ENCODE measurements at places on chromosomes 6 and 20. TPM values are rescaled to one million over a fixed set of nuclear protein-coding genes. Genes with fewer than 3 reads are reported as not detected.

The SRMS gene
- not detected for total RNA-seq

The SALL4 gene
- 65.4 TPM for total RNA-seq

The GPLD1 gene
- 1.2 TPM for total RNA-seq

DNA sequence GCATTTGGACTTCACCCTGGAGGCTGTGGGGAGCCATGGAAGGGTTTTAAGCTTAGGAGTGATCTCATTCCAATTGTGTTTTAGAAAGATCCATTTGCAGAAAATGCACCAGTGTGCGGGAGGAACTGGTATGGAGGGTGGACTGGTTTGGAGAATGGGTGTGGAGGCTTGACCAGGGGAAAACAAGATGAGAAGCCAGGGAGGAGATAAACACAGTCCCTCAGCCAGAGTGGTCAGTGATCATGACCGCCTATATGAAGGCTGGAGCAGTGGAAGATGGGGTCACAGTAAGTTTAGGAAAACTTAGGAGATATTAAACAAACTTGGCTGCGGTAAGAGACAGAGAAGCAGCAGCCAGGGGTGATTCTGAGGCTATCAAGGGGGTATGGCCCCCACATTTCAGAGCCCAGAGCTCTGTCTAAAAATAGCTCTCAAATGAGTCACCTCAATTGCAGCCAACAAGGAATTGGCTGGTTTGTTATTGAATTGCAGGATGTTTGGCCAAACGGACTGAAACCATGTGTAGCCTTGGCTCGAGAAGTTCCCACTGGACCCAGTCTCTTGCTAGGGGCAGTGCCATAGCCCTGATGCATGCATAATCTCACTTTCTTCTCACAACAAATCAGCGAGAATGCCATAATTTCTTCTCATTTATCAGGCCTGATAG lies 159.9 kb upstream of the TOP1 start:
- H3K4me3 ChIP-seq = no peak overlapping the region
- no peak overlapping the region for H3K27ac ChIP-seq
- H3K4me1 ChIP-seq = no peaks in the 10 kb centered on the region
- no peaks in the 10 kb centered on the region for H3K36me3 ChIP-seq
- no peak for DNase-seq

DNA sequence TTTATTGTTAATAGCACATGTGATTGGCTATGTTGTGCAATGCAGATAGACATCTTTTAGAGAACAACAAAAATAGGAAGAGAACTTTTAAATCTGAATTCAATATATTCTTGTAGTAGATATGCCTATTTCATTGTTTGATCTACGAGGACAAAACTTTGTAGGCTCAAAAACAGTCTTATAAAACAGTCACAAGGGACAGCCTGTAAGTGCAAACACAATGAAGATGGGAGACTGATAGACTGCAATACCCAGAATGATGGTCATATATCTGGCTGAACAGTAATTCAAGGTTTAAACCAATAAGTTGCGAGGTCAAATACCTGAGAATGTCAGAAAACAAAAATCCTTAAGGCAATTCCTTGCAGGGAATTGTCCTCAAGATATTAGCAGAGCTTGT lies 1342.9 kb upstream of the ADGRB3 start:
- H3K36me3 ChIP-seq = no peaks in the 10 kb centered on the region
- DNase-seq = no peak
- no peak overlapping the region for H3K4me3 ChIP-seq
- H3K27ac ChIP-seq = no peak overlapping the region

DNA sequence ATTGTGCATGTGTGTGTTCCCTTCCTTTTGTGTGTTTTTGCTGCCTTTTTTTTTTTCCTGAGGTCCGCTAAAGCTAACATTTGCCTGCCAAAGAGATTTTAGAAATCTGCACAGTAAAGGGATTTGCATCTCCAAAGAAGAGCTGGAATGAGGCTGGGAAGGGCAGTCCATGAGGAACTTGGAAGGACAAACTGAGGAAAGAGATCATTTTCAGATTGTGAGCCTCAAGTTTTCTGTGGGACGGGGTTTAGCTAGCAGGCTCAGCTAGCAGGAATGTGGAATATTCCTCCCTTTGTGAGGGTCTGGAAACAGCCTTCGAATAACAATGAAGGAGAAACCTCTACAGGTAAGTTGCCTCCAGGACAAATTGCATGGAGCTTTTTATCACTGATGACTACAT lies 3.8 kb downstream of the INSM1 start:
- H3K4me3 ChIP-seq = no peak overlapping the region
- peaks cover 22% of the 10 kb centered on the region for H3K27me3 ChIP-seq
- DNase-seq = no peak
- peaks cover 6% of the 10 kb centered on the region for H3K4me1 ChIP-seq

DNA sequence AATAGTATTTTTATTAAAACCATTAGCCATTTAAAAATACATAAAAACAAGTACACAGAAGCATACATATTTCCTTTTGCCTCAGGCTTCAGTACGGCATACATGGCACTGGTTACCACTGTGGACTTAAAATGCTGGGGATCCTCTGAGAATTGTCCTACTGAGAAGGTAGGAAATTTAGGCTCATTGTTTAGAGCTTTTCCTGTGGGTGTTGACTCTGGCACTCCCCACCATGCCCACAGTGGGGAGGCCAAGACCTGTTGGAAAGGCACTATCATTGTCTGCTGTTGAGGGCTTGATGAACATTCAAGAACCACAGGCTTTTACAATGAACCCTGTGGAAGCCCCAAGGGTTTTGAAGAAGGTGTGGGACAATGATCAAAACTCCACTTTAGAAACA lies 473.4 kb downstream of the BTBD3 start:
- peaks cover 2% of the 10 kb centered on the region for H3K4me1 ChIP-seq
- H3K36me3 ChIP-seq = no peaks in the 10 kb centered on the region
- H3K27me3 ChIP-seq = no peaks in the 10 kb centered on the region
- no peak overlapping the region for H3K4me3 ChIP-seq

Measured in endothelial cell (in vitro differentiated cells).